ENCODE measurements at places on chromosomes 7 and 10.

- DNase-seq: peak; percentile 50
- no peaks in the 10 kb centered on the region for H3K4me1 ChIP-seq
- no peaks in the 10 kb centered on the region for H3K27me3 ChIP-seq
- H3K4me3 ChIP-seq: no peak overlapping the region
- H3K36me3 ChIP-seq: no peaks in the 10 kb centered on the region
- no peak overlapping the region for H3K27ac ChIP-seq
Measured at GRCh38 chr7:151181011-151181431, 6.0 kb downstream of the ASB10 start.

DNA sequence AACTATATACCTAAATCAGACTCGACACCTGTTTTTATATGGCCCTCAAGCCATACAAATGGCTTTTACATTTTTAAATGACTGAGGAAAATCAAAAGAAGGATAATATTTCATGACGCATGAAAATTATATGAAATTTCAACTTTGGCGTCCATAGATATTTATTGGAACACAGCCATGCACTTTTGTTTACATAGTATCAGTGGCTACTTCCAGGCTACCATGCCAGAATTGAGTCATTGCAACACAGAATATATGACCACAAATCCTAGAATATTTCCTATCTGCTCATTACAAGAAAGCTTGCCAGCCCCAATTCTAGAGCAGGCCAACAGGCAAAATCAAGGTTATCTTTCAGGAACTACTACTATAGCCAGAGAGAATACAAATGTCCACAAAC, 29.3 kb downstream of the AFAP1L2 start:
- H3K4me1 ChIP-seq: no peaks in the 10 kb centered on the region
- no peaks in the 10 kb centered on the region for H3K36me3 ChIP-seq
- H3K27me3 ChIP-seq: no peaks in the 10 kb centered on the region
- H3K4me3 ChIP-seq: no peak overlapping the region
- no peak for DNase-seq

DNA sequence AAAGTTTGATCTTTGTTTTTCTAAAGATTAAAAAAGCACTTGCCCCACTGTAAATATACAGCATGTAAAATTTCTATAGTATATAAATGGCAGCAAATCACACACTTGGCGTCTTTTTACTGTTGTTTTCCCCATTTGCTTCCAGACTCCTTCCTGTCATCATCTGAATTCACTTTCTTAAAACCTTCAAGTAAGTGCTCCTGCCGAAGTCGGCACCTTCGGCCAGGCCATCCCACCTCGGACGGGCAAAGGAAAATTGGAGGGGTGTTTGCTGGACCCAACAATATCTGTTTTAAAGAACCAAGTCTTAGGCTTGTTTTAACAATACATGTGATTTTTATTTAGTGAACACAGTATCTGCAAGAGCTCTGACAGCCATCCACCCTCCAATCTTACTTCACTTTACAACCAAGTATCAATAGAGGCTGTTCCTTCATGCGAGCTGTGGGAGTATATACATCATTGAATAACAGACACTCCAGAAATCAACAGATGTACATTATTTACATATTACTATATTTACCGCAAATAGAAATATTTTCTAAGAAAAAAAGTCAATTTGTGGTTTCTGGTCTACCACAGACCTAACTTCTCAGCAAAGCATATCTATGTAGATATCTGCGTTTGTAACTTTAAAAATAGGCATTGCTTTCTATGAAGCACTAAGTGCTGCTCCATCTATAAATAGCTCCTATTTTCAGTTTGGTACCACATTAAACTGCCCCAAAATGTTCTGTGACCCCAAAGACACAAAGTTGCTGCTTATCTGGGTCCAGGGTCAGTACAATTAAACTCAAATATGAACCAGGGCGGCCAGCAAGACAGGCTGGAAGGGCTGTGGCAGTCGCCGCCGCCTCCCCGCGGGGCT, 110.7 kb downstream of the CYTH3 start:
- no peaks in the 10 kb centered on the region for H3K27me3 ChIP-seq
- H3K36me3 ChIP-seq: peaks cover 41% of the 10 kb centered on the region
- no peak overlapping the region for H3K4me3 ChIP-seq
- H3K27ac ChIP-seq: peak overlapping the region; percentile 96
- H3K4me1 ChIP-seq: peaks cover 24% of the 10 kb centered on the region
- no peak for DNase-seq

GRCh38 chr7:147013825-147014224, 897.2 kb downstream of the CNTNAP2 start:
- H3K4me3 ChIP-seq: no peak overlapping the region
- no peaks in the 10 kb centered on the region for H3K36me3 ChIP-seq
- no peaks in the 10 kb centered on the region for H3K27me3 ChIP-seq
- H3K27ac ChIP-seq: no peak overlapping the region
- DNase-seq: no peak

- H3K4me3 ChIP-seq: no peak overlapping the region
- H3K36me3 ChIP-seq: no peaks in the 10 kb centered on the region
- H3K4me1 ChIP-seq: no peaks in the 10 kb centered on the region
- H3K27me3 ChIP-seq: no peaks in the 10 kb centered on the region
- DNase-seq: no peak
- H3K27ac ChIP-seq: no peak overlapping the region
Measured at GRCh38 chr10:92598321-92598720, 5.4 kb downstream of the KIF11 start.

GRCh38 chr10:21753497-21754270, 219.7 kb downstream of the MLLT10 start:
- no peak overlapping the region for H3K4me3 ChIP-seq
- DNase-seq: no peak
- H3K4me1 ChIP-seq: no peaks in the 10 kb centered on the region
- no peaks in the 10 kb centered on the region for H3K27me3 ChIP-seq
- H3K27ac ChIP-seq: no peak overlapping the region
- H3K36me3 ChIP-seq: peaks cover 4% of the 10 kb centered on the region

- no peak for DNase-seq
- H3K4me3 ChIP-seq: no peak overlapping the region
- no peak overlapping the region for H3K27ac ChIP-seq
- H3K27me3 ChIP-seq: no peaks in the 10 kb centered on the region
Measured at GRCh38 chr7:76149847-76150691, 51.6 kb upstream of the SRRM3 start.

DNA sequence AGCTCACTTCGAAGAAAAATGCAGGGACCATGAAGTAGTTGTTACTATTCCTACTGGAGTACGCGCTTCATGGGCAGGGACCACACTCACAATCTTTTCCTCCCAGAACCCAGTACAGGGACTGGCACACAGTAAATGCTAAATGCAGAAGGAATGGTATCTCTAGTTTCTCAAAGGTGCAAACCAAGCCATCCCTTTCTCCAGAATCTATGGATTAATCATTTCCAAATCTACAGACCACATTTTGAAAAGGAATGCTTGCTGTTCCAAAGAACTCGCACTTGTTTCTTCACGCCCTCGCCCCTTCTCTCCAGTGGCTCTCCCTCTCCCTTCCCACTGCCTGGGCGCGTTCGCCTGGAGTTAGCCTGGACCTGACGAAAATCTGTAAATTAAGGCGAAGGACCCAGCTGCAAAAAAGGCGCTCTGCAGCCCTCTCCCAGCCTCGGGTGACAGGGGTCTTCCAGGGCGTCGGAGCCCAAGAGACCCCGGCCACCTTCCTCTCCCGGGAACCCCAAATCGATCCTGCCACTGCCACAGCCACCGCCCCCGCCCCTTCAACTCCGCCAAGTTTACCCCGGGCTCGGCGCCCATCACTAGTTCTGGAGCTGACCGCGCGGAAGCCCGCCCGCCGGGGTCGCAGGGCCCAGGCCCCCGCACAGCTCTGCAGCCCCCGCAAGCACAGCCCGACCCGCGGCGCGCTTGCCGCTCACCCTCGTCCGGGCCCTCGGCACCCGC, 527 bp downstream of the PDIA4 start:
- peaks cover 8% of the 10 kb centered on the region for H3K4me1 ChIP-seq
- no peak for DNase-seq
- peaks cover 4% of the 10 kb centered on the region for H3K36me3 ChIP-seq

- no peaks in the 10 kb centered on the region for H3K4me1 ChIP-seq
- H3K27me3 ChIP-seq: no peaks in the 10 kb centered on the region
- no peak for DNase-seq
- no peak overlapping the region for H3K4me3 ChIP-seq
- no peak overlapping the region for H3K27ac ChIP-seq
Measured at GRCh38 chr10:23754179-23754578, 315.3 kb downstream of the OTUD1 start.

GRCh38 chr10:86113501-86113900, 253.1 kb downstream of the GRID1 start:
- H3K4me1 ChIP-seq: no peaks in the 10 kb centered on the region
- H3K36me3 ChIP-seq: no peaks in the 10 kb centered on the region
- no peak overlapping the region for H3K27ac ChIP-seq
- DNase-seq: no peak

GRCh38 chr7:23235813-23236221, 10.8 kb upstream of the GPNMB start:
- H3K36me3 ChIP-seq: no peaks in the 10 kb centered on the region
- no peaks in the 10 kb centered on the region for H3K27me3 ChIP-seq
- no peak overlapping the region for H3K27ac ChIP-seq
- no peaks in the 10 kb centered on the region for H3K4me1 ChIP-seq
- no peak for DNase-seq
- no peak overlapping the region for H3K4me3 ChIP-seq

GRCh38 chr7:52639126-52639525, 396.3 kb upstream of the POM121L12 start:
- no peaks in the 10 kb centered on the region for H3K4me1 ChIP-seq
- no peaks in the 10 kb centered on the region for H3K36me3 ChIP-seq
- H3K27me3 ChIP-seq: no peaks in the 10 kb centered on the region
- DNase-seq: no peak
- no peak overlapping the region for H3K27ac ChIP-seq

GRCh38 chr7:75995996-75996395, 1.6 kb upstream of the TMEM120A start:
- H3K4me1 ChIP-seq: peaks cover 17% of the 10 kb centered on the region
- H3K27me3 ChIP-seq: no peaks in the 10 kb centered on the region
- H3K27ac ChIP-seq: peak overlapping the region; percentile 99
- H3K36me3 ChIP-seq: peaks cover 12% of the 10 kb centered on the region
- DNase-seq: peak; percentile 52

DNA sequence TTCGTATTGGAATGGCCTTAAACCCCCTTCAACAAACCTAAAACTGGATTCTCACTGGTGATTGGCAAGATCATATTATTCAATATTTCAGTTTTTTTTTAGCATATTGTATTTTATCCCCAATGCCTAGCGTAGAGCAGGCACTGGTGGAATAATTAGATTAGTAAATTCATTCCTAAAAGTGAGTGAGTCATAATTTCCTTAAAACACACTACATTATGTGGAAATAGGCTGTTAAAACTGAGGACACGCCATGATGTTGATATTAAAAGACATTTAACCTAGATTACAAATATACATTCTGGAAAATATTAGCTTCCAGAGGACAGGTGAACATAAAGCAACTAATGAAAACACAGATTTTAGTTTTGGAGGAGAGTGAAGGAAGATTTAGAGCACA, 463.9 kb downstream of the PARD3 start:
- H3K27ac ChIP-seq: no peak overlapping the region
- H3K27me3 ChIP-seq: no peaks in the 10 kb centered on the region
- H3K4me3 ChIP-seq: no peak overlapping the region
- no peaks in the 10 kb centered on the region for H3K4me1 ChIP-seq
- no peaks in the 10 kb centered on the region for H3K36me3 ChIP-seq

GRCh38 chr7:18941207-18941606, 176.2 kb downstream of the TWIST1 start:
- no peaks in the 10 kb centered on the region for H3K27me3 ChIP-seq
- H3K36me3 ChIP-seq: no peaks in the 10 kb centered on the region
- H3K27ac ChIP-seq: no peak overlapping the region
- no peak for DNase-seq
- H3K4me3 ChIP-seq: no peak overlapping the region

- no peaks in the 10 kb centered on the region for H3K4me1 ChIP-seq
- H3K4me3 ChIP-seq: no peak overlapping the region
- H3K27me3 ChIP-seq: no peaks in the 10 kb centered on the region
- DNase-seq: no peak
- no peaks in the 10 kb centered on the region for H3K36me3 ChIP-seq
- H3K27ac ChIP-seq: no peak overlapping the region
Measured at GRCh38 chr10:66098595-66099480, 827.0 kb upstream of the LRRTM3 start.

GRCh38 chr7:157439761-157440160, 103.0 kb downstream of the DNAJB6 start:
- DNase-seq: no peak
- H3K36me3 ChIP-seq: no peaks in the 10 kb centered on the region
- no peaks in the 10 kb centered on the region for H3K27me3 ChIP-seq
- H3K27ac ChIP-seq: no peak overlapping the region
